ENCODE measurements at places on chromosomes 6 and 20.

DNA sequence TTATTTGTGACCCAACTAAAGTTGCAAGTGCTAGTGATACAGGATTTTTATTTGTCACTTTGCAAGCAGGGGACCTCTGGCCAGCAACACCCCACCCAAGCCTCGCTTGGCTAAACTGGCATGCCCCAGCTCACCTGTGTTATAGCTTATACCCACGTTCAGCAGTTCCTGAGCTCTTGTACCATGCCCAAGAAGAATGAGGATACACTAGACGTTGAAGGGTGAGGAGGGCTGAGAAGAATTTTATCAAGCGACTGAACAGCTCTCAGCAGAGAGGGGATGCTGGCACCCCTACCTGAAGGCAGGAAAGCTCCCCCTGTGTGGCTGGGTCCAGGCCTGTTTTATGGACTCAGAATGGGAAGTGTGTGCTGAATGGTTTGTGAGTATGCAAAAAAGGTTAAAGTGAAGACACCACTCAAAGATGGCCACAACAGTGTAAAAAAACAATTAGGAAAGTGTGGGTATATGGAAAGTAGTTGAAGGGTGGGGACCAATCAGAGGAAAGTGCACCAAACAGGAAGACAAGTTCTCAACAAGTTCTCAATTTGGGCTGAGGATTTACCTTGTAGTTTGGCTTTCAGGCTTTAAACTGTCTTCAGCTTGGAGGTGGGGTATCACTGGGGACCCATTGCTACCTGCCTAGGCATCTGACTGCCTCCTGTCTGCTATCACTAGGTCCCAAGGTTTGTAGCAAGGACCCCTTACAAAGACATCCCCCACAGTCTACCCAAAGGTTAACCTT is 15.0 kb downstream of the BTN2A1 start:
- no peak for DNase-seq

DNA sequence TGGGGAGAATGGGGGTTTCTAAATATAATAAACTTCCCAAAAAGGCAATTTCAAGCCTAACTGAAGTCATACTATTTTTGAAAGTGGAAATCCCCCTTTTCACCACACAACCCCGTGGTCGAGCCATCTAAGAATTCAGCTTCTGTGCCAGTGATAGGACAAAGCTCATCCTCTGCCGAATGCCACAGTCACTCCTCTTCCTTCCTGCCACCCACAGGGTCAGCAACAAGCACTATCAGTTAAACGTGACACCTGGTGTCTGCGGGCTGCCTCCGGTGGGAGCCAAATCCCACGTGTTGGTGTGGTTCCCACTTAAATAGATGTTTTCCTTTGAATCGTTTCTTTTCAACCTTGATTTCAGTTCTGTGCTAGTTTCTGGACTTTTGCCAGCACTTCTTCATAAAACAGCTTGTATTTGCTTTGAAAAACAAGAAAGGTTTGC is 60.7 kb downstream of the TNFAIP3 start:
- DNase-seq, result peak; percentile 48

DNA sequence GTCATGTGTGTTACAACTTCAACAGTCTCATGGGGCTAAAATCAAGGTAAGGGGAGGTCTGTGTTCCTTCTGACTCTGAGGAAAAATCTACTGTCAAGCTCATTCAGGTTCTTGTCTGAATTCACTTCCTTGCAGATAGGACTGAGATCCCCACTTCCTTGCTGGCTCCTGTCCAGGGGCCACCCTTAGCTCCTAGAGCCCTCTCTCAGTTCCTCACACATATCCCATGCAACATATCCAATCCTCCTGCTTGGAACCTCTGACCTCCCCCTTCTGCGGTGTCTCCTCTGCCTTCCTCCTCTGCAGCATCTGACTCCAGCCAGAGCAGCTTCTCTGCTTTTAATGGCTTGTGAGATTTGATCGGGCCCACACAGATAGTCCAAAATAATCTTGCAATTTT is 27.1 kb upstream of the MICB start:
- no peak for DNase-seq

DNA sequence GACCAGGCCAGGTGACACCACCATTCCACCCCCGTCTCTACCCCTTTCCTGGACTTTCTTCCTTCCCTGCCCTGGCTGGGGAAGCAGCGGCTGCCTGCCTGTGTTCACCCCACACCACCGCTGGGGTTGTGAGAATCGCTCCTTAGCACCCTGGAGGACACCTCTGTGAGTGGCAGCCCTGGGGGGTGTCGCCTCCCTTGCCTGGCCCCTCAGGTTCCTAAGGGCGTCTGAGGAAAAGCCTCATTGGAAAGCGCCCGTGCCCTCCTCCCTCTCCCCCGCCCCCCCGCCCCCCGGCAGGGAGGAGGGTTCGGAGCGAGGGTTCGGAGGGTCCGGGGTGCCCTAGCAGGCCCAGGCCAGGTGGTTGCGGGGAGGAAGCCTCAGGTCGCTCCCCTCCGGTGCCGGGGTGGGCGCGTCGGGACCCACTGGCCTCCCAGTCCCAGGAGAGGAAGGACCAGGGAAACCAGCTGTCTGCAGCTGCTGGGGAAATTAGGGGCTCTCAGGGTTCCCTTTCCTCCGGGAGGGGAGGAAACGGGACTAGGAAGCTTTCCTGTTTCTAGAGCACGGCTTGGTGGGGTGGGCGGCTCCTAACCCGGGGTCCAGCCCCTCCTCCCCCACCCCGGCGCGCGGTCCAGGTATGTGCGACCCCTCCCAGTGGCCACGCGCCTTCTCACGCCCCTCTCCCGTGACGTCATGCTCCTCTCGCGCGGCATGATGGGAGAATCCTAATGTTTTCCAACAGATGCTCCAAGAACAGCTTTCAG is at the start of gene PHACTR3:
Gene PHACTR3 (plus strand): TSS at position 760 of the 761 bp plus-strand sequence. CDS start 475 bp downstream, outside the sequence.
- no peak for DNase-seq

DNA sequence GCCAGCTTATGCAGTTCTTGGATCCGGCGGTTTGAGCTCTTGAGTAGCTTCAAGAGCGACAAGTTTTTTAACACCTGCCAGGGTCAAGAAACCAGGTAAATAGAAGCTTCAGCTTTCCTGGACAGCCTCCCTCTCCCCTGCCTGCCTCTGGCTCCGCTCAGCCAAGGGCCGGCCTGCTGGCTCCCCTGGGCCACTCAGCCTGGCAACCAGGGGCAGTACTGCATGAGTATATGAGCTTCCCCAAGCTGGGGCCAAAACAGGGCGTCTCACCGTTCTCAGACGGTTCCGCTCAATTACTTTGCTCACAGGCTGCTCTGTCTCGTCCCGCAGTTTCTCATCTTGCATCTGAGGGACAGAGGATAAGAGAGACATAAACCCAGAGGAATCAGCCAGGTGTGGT is 856 bp downstream of the TP53TG5 start:
- no peak for DNase-seq

- no peak for DNase-seq
These were observed 80.1 kb upstream of the SHLD1 start for GRCh38 chr20:5670036-5670536.

DNA sequence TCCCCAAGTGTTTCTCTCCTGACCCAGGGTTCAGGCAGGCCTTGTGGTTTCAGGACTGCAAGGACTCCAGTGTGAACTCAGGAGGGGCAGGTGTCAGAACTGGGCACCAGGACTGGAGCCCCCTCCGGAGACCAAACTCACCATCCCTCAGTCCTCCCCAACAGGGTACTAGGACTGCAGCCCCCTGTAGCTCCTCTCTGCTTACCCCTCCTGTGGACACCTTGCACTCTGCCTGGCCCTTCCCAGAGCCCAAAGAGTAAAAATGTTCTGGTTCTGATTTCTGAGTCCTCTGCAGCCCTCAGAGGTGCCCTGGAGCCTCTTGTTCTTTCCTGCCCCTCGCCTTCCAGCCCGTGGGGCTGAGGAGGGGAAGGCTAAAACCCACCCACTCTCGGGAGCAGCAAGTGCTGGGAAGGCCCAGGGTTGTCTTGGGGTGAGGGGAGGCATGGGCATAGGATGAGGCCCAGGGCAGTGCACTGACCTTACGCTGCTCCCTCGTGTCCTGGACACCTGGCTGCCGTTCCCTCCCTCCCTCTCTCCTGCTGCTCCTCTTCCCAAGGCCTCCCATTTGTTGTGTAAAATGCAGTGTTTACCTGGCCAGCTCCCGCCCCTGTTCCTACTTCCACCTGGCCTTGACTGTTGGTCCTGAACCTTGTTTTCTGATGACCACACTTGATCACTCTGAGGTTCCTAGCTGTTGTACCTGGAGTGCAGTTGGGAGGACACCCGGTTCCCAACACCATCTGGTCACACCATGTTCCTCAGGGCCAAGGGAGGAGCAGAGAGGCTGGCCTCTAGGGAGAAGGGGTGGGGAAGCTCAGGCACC is 9.9 kb downstream of the CNPY3 start:
- DNase-seq, result no peak

DNA sequence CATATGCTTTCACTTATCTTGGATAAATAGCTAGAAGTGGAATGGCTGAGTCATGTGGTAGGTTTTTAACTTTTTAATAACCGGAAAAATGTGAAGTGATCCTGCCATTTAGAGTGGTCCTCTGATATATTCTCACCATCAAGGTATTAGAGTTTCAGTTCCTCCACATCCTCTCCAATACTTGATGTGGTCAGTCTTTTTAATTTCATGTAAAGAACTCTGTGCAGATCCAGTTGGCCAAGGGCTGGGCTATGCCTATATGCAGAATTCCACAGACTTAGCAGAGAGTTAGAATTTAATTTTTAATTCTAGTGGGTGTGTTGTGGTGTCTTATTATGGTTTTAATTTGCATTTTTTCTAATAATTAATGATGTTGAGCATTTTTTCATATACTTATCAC is 141.1 kb downstream of the SYCP2 start:
- DNase-seq, result no peak

DNA sequence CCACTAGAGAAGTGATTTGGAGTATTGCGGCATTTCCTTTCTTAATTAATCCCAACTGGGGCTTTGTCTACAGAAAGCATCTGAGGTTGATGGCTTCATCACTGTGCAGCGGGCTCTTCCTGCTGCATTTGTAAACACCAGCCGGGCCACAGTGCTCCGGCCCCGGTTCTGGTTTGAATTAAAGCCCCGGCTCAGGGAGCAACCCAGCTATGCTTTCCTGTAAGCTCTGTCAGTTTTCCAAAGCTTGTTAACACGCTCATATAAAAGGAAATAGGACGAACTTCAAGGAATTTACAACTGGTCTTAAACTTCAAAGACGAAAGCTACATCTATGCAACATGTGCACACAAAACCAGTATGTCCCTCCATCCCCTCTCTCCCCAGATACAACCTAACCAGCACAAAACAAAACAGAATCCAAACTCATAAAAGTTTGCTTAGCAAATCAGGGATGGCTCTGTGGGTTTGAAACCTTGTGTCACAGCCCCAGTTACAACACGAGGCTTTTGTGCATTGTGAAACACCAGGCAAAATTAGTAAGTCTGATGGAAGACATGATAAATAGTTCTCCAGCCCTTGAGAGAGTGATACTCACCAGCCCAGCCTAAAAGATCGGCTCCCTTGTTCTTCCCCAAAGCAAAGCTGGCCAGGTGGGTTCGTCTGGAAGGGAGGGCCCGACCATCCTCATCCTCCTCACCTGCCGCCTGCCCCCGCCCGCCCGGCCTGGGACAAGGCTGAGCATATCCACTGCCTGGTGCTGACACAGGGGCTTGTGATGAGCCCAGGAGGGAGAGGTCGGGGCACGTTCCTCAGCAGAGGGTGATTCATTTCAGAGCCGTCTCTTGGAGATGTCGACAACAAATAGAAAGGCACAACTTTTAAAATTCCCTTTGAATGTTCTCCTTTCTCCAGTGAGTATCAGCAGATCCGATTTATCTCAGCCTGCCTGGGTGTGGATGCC is 197.9 kb downstream of the TFAP2C start:
- no peak for DNase-seq

GRCh38 chr20:50690650-50691572 is at the start of gene RIPOR3:
Gene RIPOR3, minus strand, starts transcription at chr20:50691542. Its CDS starts 414 bp downstream, at chr20:50691128.
- DNase-seq, result no peak

DNA sequence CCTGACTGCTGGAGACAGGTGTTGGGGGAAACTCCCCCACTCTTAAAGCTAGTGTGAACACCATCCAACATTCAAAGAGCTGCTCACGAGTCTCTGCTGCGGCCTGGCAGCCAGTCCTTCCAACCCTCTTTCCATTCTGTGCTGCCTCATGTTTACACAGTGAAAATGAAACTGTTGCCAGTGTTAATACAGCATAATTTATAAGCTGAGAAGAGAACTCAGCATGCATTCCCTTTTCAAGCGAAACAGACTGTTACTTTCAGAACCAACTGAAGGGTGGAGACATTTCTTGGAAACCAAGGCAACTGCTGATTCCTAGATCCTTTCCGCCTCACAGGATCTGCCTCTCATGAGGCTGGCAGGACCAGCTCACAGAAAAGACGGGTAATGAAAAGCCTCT is 533.8 kb upstream of the ID4 start:
- DNase-seq, result no peak

DNA sequence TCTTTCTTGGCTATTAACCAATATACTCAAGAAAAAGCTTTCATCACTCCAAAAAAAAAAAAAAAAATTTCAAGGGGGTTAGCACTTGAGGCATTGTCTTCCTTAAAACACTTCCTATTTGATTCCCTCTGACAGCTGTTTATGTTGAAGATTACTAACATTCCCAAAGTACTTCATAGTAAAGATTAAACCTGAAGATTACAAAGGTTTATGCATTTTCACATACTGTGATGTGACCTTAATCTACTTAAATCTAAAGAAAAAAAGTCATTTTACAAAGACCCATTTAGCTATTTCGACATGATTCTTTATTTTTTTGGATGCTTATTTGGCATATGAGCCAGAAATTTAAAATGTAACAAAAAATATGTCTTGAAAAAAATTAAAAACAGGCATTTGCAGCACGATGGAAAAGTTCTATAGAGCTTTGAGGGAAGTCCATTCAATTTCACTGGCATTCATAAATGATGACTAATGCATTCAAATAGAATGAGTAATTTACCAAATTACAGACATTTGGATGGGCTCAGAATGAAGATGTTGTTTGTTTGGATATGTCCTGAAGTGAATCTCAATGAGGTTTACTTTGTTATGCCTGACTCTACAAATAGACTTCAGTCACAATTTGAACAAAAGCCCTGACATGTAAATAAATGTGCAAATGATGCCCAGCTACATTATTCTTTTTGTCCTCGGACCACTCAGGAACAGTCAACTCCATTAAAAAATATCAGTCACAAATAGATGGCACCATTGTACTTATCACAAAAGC is 674.6 kb upstream of the MARCKS start:
- no peak for DNase-seq

DNA sequence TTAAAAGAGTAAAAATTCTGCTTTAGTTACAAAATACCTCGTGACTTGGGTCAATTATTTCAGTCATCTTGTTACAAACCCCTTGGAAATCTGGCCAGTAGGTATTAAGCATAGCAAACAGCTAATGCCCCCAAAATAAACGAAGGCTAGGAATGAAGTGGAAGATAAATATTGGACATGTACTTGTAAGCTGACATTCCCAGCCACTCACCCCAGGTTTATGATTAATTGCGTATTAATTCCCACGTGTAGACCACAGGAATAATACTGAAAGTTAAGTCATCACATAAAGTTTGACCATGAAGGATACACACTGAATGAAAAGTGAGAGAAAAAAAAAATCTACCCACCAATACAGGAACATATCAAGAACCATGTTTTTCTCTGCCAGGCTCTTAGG is 936.5 kb upstream of the ADGRB3 start:
- DNase-seq, result no peak

GRCh38 chr20:38007526-38007925 is 25.7 kb downstream of the TTI1 start:
- DNase-seq, result no peak

Data from GM13976 (cell line).